GM20000 (cell line): ENCODE measurements at places on chromosomes 7 and 10.

DNA sequence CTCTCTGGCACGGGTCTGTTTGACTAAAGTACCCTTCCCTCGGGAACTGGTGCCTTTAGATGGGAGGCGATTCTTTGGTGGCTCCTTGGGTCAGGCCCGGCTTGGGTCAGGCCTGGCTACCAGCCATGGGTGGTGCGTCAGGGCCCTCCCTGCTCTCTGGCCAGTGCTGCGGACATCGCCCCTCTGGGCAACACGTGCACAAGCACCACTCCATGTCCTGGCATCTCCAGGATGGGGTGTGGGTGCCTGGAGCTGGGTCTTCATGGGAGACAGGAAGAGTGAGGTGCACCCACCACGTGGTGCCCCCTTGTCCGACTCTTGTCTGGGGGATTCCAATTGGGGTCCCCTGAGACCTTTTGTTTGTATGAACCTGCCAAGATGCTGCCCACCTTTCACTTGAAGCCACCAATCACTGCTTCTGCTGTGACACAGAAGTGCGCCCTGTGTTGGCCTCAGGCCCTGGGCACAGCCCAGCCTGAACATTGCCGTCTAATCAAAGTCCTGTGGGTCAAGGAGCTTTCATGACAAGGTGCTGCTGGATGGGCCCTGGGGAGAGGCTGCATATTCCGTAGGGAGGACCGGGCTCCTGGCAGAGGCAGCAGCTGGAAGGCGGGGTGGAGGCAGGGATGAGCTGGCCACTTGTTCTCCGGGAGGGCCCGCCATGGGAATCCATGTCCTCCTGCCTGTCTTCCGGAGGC is 11.1 kb upstream of the PWWP2B start:
- DNase-seq, result no peak

- no peak for DNase-seq
Observed at GRCh38 chr10:94443047-94443446, 40.7 kb downstream of the TBC1D12 start.

GRCh38 chr10:44978570-44979280 is at the start of gene DEPP1:
Gene DEPP1 (minus strand): TSS chr10:44978809. CDS start chr10:44978030, 779 bp downstream.
- peak; percentile 63 for DNase-seq

GRCh38 chr7:132869166-132869861 is 212.6 kb downstream of the CHCHD3 start:
- DNase-seq, result peak; percentile 28

- no peak for DNase-seq
Observed at GRCh38 chr7:17319164-17320101, 21.0 kb downstream of the AHR start.

DNA sequence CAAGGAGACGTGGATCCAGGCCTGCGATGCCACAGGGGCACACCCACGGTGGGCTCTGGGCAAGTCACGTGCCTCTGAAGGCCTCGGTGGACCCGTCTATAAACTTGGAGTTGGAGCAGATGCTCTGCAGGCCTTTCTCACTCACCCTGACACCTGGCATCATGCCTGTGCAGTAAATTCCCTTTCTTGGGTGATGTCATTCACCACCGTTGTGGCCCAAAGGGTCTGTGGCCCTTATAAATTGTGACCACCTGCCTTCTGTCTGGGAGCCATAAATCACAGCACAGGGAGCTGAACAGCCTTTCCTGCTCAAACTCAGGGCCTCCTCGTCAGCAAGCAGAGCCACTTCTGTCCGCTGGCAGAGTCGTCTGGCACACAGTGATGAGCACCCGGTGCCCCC is 52.2 kb downstream of the GPAM start:
- DNase-seq, result no peak

DNA sequence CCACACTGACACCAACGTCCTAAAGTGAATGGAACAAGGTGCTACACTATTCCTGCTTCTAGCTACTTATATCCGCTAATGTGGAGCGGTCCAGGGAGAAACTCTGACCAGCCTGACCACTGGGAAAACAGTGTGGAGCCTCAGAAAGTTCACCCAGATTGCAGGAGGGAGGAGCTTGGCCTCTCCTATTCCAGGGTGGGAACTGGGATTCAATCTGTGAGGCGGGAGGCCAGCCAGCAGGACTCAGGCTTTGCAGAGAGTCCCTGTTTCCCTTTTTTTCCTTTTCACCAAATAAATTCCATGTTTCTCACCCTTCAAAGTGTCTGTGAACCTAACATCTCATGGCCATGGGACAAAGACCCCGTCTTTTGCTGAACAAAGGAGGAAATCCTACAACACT is 86.4 kb upstream of the SEMA3C start:
- no peak for DNase-seq

GRCh38 chr10:103888113-103888841 is 29.7 kb downstream of the STN1 start:
- DNase-seq, result peak; percentile 64

DNA sequence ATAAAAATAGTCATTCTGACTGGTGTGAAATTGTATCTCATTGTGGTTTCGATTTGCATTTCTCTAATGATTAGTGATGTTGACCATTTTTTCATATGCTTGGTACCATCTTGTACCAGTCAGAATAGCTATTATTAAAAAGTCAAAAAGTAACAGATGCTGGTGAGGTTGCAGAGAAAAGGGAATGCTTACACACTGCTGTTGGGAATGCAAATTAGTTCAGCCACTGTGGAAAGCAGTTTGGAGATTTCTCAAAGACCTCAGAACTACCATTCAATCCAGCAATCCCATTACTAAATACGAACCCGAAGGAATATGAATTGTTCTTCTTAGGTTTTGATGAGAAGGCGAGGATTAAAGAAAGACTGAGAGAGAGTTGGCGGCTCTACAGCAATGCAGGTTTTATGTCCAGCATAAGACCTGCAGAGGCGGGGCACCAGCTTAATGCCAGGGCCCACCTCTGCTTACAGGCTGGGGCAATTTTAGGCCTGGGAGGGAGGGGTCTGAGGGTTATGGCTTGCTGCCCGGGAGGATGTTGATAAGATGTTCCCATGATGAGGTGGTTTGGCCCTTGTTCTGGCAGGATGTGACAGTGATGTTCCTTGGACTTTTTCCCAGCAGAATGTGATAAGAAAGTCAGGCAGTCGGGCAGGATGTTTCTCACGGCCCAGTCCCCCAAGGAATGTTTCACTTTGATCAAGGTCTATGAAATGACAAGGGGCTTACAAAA is 74.4 kb downstream of the MEST start:
- DNase-seq, result no peak

- no peak for DNase-seq
Observed at GRCh38 chr10:120983721-120984120, 132.6 kb downstream of the WDR11 start.

DNA sequence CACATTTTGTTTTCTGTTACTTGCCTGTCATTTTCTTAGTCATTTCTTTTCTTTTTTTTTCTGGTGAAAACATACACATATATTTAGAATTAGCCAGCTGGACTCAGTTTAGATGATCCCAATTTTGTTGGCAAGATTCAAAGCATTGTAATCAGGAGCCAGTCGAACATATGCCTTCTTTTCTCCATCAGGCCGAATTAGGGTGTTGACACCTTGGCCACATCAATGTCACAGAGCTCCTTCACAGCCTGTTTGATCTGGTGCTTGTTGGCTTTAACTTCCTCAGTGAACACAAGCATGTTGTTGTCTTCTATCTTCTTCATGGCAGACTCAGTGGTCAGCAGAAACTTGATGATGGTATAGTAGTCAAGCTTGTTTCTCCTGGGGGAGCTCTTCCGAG is 32.6 kb downstream of the PHF14 start:
- DNase-seq, result no peak

DNA sequence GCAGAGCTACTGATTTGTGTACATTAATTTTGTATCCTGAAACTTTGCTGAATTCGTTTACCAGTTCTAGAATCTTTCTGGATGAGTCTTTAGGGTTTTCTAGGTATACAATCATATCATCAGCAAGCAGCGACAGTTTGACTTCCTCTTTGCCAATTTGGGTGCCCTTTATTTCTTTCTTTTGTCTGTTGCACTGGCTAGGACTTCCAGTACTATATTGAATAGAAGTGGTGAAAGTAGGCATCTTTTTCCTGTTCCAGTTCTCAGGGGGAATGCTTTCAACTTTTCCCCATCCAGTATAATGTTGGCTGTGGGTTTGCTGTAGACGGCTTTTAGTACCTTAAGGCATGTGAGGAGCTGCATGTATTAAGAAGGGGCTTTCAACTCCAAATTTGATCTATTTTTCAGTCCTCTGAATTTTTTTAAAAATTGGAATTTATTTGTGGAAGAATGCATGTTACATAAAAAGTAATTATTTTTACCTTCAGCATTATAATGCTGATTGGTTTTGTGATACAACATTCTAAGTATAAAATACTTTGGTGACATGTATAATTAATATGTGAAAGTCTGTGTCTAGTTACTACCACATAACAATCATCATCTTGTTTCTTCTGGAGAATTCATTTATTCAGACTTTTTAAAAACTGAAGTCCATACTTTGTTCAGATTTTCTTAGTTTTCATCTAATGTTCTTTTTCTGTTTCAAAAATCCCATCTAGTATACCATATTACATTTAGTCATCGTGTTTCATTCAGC is 49.6 kb downstream of the CPED1 start:
- no peak for DNase-seq

DNA sequence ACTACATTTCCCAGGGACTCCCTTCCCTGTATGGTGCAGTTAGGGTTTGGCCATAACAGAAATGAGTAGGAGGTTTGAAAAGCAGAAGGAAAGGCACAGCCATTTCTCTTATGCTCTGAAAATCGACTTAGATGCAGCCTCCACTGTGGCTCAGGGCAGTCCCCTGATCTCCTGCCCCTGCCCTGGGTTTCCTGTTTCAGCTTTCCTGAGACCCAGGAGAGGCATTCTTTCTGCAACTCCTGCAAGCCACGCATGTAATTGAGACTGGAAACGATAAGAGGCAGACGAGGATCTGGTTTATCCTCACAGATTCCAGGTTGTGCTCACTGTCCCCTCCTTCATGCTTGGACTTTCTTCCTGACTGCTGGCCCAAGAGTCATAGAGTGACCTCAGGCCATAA is 461.2 kb upstream of the VSTM2A start:
- no peak for DNase-seq

- no peak for DNase-seq
Observed at GRCh38 chr7:141387521-141388217, 163.5 kb upstream of the AGK start.

DNA sequence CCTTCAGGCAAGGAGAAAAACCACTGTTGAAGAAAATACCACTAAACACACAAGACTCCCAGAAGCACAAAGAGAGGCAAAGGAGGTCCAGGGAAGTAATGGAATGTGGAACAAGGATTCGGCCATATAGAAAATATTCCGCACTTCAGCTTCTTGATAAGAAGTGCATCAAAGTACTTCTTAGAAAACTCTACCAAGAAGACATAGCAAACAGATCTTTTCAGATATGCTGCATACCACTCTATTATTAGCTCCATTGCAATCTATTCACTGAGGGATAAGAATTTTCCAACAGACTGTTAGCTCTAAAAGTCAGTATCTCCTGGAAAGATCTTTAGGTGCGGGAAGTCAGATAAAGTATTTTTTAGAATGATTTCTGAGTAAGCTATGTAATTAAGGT is 231.8 kb downstream of the WDR11 start:
- DNase-seq, result no peak

GRCh38 chr10:122852261-122852660 is 6.6 kb upstream of the CUZD1 start:
- DNase-seq, result no peak

DNA sequence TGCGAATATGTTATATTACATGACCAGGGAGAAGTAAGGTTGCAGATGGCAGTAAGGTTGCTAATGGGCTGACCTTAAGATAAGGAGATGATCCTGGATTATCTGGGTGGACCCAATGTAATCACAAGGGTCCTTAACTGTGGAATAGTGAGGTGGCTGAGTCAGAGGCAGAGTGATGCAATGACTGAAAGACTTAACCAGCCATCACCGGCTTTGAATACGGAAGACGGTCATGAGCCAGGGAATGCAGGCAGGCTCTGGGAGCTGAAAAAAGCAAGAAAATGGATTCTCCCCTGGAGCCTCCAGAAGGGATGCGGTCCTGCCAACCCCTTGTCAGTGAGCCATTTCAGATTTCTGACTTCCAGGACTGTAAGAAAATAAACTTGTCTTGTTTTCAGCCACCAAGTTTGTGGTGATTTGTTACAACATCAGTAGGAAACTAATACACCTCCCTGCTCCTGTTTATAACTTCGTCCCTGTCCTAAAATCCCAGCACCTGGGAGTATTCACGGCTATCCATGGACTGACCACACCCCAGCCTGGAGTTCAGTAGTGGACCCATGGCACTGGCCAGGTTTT is 4.6 kb upstream of the C10orf95 start:
- no peak for DNase-seq

DNA sequence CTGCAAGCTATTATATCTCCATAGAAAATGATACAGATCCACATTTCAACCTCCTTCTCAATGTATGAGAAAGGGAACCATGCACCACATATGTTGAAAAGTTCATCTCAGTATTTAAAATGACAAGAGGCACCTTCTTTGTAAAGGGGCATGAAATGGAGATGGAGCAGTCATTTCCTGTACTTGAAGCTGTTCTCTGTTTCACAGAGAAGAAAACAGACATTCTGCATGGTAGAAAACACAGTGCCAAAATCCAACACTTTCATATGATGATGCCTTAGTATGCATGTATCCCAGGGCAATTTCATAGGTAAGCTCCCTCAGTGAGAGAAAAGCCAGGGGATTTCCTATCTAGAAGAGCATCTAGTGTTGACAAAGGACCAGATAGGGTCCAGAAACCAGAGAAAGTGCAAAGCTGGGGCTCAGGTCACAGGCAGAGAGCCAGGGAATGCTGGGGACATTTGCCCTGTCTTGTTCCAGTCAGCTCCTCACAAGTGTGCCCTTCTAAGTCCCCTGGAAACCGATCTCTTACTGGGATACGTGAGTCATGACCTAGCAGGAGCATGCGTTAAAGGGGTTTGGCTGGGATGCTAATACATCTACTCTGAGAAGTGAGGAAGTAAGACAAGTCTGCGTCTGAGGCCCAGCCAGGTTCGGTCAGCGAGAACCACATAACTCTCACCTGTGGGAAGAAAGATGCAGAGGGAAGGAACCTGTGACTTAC is 118.7 kb downstream of the ICA1 start:
- no peak for DNase-seq

DNA sequence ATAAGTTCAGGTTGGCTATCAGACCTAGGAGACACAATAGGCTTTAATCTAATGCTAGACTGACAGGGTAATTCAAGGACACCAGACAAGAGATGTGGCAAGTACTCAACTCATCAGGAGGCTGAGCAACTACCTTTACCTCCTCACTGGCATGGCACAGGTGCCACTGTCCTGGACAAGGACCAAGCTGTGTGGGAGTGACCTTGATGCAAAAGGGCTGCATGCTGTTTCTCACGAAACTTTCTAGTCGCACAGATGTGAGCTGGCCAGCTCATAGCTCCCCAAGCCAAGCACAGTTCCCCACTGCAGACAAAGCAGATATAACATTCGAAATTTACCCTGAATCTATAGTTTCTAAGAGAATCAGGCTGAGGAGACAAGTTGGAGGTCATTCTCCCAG is 207.6 kb upstream of the GHITM start:
- DNase-seq, result no peak

GRCh38 chr10:44801383-44802327 is 109.5 kb upstream of the TMEM72 start:
- DNase-seq, result no peak

GRCh38 chr7:157136372-157136771 is 2.4 kb upstream of the UBE3C start:
- DNase-seq, result no peak
